ENCODE measurements at places on chromosomes 4 and X. TPM values are rescaled to one million over a fixed set of nuclear protein-coding genes. Genes with fewer than 3 reads are reported as not detected.

DNA sequence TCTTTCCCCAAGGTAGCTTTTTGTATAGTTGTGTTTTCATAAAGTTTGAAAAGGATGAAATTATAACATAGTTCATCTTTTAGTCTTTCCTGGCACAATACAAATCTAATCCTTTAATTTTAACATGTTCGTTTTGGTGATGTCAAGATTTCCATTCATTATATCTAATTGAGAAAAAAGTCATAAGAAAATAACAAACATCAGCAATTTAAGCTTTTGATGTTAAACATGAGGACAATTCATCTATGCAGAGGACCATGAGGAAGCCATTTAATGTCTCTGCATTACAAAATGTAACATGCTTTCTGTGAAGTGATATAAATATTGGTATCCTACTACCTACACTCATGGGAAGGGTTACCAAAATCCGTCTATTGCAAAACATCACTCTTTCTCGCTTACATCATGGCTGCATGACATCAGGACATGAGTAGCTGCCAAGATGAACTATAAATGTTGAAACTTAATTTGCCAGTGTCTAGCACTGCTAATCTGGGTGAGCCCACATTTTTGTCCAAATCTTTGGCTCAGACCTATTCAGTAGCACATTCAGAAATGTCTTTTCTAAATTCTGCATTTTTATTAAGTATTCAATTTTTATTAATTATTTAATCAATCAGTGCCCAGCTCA lies 9.5 kb downstream of the EPGN start:
- no peak for DNase-seq

GRCh38 chr4:144862210-144862609 lies 216.3 kb downstream of the HHIP start:
- DNase-seq = no peak

DNA sequence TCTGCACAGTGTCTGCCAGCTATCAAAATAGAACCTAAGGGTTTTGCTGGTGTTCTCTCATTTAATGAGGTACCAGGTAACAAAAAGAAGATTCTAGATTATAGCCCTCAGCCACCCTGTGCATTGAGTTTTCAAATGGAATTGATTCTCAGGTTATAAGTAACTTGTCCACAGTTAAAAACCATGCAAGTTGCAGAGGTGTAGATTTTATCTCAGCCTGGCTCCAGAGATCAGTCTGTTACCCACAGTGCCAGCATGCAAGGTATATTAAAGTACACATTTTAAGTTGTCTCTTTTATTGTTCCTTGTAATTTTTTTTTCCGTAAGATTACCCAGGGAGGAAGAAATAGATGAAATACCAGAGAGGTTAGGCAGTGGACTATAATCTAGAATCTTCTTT lies 59.7 kb downstream of the RAPGEF2 start:
- DNase-seq = no peak

DNA sequence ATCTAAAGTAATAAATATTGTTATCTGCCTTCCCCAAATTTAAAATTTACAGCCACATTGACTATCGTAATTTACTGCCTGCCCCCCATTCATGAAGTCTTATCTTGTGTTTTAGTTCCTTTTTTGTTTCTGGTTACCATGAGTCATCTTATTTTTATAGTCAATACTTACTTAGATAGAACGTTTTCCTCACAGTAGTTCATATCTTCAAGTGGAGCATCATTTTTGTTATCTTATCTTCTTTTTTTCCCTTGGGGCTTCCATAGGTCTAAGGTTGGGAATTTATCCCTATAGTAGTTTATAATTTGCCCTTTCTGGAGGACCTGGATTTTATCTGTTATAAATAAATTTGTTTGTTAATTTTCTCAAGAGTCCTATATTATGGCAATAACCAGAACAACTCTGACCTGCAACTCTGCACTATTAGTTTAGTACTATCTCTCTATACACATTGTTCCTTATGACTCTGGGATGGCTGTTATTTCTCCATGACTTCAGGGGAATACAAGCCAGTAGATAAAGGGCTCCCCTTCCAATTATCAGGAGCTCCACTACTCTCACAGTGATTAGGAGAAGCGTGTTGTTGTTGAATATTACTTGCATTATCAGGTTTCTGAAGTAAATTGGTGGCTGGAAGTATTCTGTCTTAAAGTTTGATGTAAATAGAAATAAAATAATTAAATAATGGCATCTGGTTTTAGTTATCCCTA lies 330.6 kb downstream of the GALNTL6 start:
- DNase-seq = no peak

GRCh38 chrX:37424000-37424429 lies 74.9 kb downstream of the PRRG1 start:
- no peak for DNase-seq

DNA sequence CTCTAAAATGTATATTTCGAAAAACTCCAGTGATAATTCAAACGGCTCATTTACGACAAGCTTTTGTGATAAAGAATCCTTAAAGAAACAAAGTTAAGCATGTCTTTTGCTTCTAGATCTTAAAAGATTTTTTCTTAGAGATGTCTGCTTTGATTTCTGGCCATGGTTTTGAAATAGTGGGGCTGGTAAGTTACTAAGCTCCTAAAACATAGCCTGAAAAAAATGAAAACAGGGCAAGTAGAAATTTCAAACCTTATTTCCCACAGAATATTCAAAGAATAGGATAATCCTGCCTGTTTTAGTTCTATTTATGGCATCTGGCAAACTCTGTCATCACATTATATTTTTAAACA lies 318.3 kb downstream of the ARHGAP24 start:
- DNase-seq = no peak

The MYOZ2 gene
- 0.23 TPM for total RNA-seq

DNA sequence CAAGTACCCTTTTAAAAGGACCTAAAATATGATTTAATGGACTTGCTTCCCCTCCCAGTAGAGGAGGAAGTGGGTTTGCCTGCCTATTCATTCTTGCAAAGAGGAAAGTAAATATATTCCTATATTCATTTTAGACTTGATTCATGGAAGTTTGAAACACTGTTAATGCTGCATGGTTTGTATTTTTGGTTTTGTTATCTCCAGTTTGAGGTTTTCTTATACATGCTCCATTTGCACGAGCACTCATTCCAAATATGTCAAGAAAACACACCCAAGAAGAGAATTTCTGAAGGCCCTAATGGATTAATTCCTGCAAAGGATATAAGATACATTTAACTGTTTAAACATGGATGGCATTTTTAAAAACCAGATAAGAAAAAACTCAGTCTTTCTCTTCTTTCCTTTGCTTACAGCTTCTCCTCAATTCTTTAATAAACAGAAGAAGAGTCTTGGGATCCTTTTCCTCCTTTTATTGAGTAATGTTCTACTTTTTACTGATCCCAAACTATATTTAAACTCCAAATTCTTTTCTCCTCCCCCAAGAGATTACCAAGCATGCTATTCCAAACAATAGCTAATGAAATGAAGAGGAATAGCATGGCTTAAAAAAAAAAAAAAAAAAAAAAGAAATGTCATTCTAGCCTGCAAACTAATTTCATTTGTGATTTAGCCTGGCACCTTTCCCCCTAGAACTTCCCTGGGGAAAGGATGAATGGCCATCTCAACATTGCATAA lies 54.6 kb upstream of the LDB2 start:
- DNase-seq = no peak

The AREG gene
- total RNA-seq = 14.6 TPM

DNA sequence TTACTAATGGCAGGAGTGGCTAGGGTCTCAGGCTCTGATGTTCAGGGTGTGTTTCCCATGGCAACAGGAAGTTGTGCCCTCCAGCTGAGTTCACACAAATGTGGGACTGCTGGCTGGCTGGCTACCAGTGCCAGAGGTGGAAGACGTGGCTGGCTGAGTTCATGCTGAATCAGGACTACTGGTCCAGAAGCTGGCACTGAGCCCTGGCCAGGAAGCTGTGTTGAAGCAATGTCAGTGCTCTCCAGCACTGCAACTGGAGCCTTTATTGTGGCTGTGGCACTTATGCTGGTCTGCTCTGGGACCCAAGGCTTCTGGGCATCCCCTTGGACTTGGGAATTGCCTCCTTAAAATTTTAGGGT lies 42.0 kb upstream of the ZXDA start:
- no peak for DNase-seq

- DNase-seq = no peak
Measured at GRCh38 chrX:112852851-112853250, 12.2 kb upstream of the AMOT start.

The PAK3 gene
- total RNA-seq = 1.4 TPM

DNA sequence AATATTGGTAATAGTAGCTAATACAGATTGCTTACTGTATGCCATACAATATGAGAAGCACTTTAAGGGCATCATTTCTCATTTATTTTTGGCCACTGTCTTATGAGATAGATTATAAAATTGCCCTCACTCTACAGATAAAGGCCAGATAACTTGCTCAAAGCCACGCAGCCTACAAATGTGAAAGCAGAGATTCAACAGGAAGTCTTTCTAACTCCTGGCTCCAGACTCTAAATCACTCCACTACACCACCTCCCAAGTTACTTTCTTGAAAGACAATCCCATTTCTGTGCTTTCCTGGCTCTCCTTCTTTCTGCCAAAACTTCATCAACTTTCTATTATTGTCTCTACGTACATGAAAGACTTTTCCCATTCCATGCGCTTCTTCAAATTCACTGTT lies 194.7 kb downstream of the FBXO8 start:
- DNase-seq = no peak

- no peak for DNase-seq
Measured at GRCh38 chrX:153411988-153412574, 809 bp downstream of the ZFP92 start.

DNA sequence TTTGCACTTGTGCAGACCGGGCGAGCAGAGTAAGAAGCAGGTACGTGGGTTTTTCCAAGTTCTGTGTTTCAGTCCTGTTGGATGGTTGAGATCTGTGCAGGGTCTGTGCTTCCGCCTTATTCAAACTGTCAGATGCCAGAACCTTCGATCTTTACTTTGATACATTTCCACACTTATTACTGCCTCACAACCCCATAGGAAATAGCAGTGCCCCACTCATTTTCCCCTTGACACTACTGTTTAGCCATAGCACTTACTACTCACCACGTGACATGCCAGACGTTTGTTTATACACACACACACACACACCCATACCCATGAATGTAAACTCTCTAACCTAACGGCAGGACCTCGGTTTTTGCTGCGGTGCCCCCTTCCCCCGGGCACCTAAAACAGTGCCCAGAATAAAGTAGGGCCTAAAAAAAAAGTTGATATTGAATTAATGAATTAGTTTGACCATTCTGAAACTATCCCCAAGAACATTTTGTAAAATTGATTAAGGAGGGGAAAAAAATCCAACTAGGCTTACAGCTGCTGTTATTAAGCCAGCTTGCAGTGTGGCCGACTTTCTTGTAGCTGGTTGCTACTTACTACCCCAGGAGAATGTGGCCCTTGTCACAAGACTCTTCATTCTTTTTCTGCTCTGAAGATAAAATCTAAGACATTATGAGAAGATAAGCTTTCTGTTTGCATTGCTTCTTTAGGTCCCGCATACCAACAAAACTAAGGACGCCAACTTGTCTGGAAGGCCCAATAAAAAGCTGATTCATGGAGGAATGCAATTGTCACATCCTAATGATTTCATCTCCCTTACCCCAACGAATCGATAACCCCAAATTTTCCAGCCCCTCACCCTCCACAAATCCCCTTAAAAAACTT lies 704 bp upstream of the SEPSECS start:
- DNase-seq = no peak

The PCDH7 gene
- total RNA-seq = 8.0 TPM

- no peak for DNase-seq
Measured at GRCh38 chr4:82473621-82474164, 43.3 kb downstream of the ENOPH1 start.

The SULT1E1 gene
- 1.4 TPM for total RNA-seq

GRCh38 chrX:10755439-10756334 lies 135.3 kb upstream of the MID1 start:
- DNase-seq = no peak

The RELL1 gene
- total RNA-seq = 49.1 TPM

The WDR44 gene
- total RNA-seq = 14.2 TPM

GRCh38 chr4:79292008-79292407 lies 33.9 kb downstream of the NAA11 start:
- DNase-seq = no peak

The ZFP92 gene
- 3.4 TPM for total RNA-seq

DNA sequence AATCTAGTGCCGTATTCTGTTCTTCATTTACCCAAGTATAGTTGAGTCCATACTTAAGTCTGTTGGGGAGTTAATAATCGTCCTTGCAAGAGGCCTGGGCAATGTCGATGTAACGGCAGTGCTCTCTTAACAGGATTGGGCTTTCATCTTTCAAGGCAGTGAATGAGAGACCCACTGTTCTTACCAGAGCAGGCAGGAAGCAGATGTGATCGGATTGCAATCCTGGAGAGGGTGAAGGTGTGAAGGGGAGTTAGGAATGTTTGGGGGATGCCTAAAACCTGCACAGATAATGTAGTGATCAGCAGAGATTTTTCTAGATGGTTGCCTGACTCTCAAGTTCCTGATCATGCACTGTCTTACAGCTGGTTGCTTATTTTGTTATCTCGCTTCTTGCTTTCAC lies 308.4 kb downstream of the AFF2 start:
- DNase-seq = no peak

The NR0B1 gene
- not detected for total RNA-seq

The GYPB gene
- not detected for total RNA-seq

DNA sequence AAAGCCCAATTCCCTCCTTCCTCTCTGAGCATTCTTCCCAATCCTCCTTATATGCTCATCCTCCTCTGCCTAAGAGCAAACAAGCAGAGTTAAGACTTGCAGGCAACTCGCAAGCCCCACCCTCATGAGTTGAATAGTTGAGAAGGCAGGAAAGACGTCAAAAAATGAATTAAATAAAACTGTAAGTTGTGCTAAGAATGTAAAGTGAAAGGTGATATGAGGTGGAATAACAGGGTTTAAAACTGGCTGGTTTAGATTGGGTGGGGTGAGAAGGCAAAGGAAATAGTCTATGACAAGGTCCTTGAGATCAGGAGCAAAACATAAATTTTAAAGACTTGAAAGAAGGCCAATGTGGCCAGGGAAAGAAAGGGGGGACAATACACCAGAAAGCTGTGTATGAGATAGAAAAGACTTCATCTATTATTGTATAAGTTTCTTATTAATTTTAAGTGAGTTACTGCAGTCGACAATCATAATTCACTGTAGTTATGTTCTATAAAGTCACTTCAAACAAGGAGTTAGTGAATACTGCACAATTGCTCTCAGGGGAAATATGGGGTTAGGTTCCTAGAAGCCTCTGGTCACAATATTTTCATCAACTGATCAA lies 124.9 kb downstream of the RELL1 start:
- no peak for DNase-seq

DNA sequence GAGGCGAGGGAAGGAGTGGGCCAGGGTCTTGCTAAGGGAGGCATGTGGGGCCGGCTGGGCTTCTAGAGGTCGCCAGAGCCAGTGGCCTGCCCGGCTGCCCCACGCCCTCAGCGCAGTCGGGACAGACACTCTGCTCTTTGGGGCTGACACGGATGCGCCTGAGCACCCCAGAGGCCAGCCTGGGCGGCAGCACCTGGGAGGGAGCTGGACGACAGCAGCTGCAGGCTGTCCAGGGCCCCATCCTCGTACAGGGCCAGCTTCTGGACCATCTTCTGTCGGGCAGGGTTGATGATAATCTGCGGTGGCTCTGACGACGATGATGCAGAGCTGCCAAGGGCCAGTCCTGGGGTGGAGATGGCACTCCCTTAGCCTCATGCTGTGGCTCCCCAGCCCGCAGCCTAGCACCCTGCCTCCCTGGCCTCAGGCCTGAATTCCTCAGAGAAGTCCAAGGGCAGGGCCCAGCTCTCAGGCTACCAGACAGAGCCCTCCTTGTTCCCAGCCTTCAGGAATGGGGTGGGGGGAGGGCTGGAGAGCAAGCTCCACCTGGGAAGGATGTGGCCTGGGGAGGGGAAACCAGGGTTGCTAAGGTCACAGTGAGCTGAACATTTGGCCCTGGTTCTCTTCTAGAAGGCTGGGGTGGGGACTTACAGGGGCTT lies 7.2 kb downstream of the IRAK1 start:
- peak; percentile 65 for DNase-seq
